IMR-90 (cell line): ENCODE measurements at places on chromosomes 2 and 18. TPM values are rescaled to one million over a fixed set of nuclear protein-coding genes. Genes with fewer than 3 reads are reported as not detected.

The NUP35 gene
- 10.6 and 10.9 TPM in 2 replicates for polyA plus RNA-seq

The ANKRD30B gene
- not detected in 2 replicates for polyA plus RNA-seq

The SLC16A14 gene
- polyA plus RNA-seq = 0.49 and 0.79 TPM in 2 replicates

DNA sequence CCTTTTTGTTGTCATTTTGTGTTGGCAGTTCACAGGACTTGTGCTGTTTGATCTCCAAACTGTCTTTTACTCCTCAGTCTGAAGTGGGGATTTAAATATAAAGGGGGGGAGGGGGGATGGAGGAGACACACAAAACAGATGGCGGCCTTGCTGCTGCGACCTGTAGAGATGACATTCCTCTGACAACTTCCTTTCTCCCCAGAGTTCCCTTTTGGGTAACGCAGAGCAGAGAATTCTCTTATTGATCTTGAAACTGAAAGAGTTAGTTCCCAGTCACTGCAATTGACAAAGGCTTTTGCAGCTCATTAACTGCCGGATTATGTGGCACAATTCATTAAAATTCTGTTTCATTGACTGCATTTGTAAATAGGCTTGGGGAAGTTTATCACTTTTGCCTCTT lies 279.3 kb downstream of the TSN start:
- no peaks in the 10 kb centered on the region for H3K4me1 ChIP-seq
- H3K36me3 ChIP-seq = no peaks in the 10 kb centered on the region
- DNase-seq = no peak
- H3K4me3 ChIP-seq = no peak overlapping the region
- H3K27me3 ChIP-seq = no peaks in the 10 kb centered on the region

DNA sequence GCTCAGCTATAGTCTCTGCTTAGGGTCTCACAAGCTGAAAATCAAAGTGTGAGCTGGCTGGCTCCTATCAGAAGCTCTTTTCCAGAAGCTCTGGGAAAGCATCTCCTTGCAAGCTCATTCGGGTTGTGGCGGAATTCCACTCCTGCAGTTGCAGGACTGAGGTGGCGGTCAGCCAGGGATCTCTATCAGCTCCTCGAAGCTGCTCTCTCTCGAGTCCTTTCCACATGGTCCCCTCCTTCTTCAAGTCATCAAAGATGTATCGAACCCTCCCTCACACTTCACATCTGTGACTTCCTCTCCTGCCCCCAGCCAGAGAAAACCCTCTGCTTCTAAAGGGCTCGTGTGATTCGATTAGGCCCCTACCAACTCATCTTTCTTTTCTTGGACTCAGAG lies 141.7 kb downstream of the ZFP36L2 start:
- no peak overlapping the region for H3K4me3 ChIP-seq
- no peaks in the 10 kb centered on the region for H3K27me3 ChIP-seq
- H3K36me3 ChIP-seq = no peaks in the 10 kb centered on the region
- peak overlapping the region; percentile 93 for H3K27ac ChIP-seq

The C2orf92 gene
- 2.0 and 2.5 TPM in 2 replicates for polyA plus RNA-seq

- no peak overlapping the region for H3K27ac ChIP-seq
- no peak for DNase-seq
- no peak overlapping the region for H3K4me3 ChIP-seq
- H3K36me3 ChIP-seq = peaks cover 18% of the 10 kb centered on the region
Measured at GRCh38 chr2:96625571-96626552, 12.2 kb downstream of the KANSL3 start.

The FECH gene
- polyA plus RNA-seq = 32.3 and 35.3 TPM in 2 replicates

DNA sequence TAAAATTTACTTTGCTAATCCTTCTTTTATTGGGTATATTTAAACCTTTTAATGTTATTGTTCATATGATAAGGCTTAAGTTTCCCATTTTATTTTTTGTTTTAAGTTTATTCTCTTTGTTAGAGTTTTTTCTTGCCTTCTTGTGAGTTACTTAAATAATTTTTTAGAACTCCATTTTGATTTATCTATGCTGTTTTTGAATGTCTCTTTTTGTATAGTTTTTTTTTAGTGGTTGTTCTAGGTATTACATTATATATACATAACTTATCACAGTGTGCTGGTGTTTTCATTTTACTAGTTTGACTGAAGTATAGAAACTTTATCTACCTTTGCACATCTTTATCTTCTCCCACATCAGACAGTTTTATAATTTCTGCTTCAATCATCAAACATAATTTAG lies 49.4 kb upstream of the TGFA start:
- H3K4me1 ChIP-seq = no peaks in the 10 kb centered on the region
- DNase-seq = no peak
- no peak overlapping the region for H3K4me3 ChIP-seq

DNA sequence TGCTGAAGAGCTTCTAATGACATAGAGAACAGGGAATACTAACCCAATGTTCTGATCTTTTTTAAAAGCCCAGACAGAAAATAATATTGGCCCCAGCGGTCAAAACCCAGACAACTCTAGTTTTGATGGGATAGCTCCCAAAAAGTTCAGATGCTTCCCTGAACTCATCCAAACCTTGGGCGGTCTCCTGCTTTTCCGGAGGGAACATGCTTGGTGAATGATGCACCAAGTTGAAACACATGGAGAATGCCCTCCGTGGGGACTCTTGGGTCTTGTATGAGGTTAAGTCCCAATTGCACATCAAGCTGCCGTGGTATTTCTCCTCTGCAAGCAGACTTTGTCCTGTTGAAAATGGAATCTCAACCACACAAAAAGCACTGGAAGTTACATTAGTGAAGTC lies 120.7 kb upstream of the CTAGE1 start:
- no peak overlapping the region for H3K4me3 ChIP-seq
- peaks cover 7% of the 10 kb centered on the region for H3K4me1 ChIP-seq
- DNase-seq = no peak
- no peak overlapping the region for H3K27ac ChIP-seq
- H3K36me3 ChIP-seq = no peaks in the 10 kb centered on the region

The HOXD13 gene
- polyA plus RNA-seq = not detected in 2 replicates

GRCh38 chr18:10514082-10514481 lies 11.7 kb upstream of the NAPG start:
- H3K27ac ChIP-seq = no peak overlapping the region
- peaks cover 17% of the 10 kb centered on the region for H3K27me3 ChIP-seq
- H3K4me3 ChIP-seq = no peak overlapping the region
- H3K36me3 ChIP-seq = no peaks in the 10 kb centered on the region

DNA sequence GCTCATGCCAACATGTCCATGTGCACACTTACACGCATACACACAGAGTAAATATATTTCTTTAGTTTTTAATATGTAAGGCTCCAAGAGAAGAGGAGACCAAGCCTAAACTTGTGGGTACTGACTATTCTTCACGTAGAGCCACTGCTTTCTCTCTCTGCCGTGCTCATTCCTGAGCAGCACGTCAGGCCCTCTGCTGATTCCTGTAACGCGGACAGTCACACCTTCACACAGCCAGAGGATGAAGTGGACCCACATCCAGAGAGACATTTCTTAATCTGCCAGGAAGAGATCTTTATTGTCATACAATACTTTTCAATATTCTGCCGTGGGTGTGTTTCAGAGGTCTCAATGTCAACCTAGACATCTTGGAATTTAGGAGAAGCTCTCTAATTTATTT lies 560.7 kb downstream of the STK39 start:
- no peak overlapping the region for H3K27ac ChIP-seq
- H3K4me1 ChIP-seq = no peaks in the 10 kb centered on the region
- H3K4me3 ChIP-seq = no peak overlapping the region
- H3K27me3 ChIP-seq = no peaks in the 10 kb centered on the region

DNA sequence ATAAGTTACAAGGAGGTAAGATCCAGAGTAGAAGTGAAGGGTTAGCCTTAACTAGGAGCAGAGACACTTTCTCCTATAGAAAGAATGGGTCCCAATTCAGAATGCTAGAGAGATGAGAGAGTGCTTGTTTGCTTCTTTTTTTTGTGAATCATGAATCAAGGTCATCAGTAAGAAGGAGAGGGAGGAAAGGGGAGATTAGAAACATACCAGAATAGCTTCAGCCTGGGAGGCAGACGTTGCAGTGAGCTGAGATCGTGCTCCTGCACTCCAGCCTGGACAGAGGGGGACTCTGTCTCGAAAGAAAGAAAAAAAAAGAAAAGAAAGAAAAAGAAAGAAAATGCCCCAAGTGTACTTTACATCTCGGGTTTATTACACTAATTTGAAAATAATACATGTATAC lies 55.8 kb upstream of the SLC35F5 start:
- no peaks in the 10 kb centered on the region for H3K36me3 ChIP-seq
- H3K27ac ChIP-seq = no peak overlapping the region

DNA sequence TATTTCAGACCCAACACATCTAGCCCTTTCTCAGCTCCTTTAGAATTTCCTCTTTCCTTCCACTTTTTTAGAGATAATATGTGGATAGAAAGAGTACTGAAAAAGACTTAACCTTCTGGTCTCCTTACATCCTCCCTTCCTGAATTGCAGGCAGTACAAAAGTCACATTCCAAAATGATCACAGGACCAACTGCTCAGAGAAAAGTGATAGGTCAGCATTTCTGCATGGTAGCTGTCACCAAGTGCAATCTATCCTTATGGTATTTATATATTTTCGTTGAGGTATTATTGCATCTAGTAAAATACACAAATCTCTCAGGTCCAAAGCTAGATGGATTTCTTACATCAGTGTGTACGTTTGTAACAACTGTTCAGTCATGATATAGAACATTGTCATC lies 427.5 kb downstream of the LPIN1 start:
- H3K4me3 ChIP-seq = no peak overlapping the region
- H3K4me1 ChIP-seq = peaks cover 26% of the 10 kb centered on the region
- no peaks in the 10 kb centered on the region for H3K27me3 ChIP-seq
- no peak overlapping the region for H3K27ac ChIP-seq
- no peak for DNase-seq
- H3K36me3 ChIP-seq = no peaks in the 10 kb centered on the region

GRCh38 chr2:30239308-30239985 lies 8.1 kb downstream of the LBH start:
- peaks cover 83% of the 10 kb centered on the region for H3K36me3 ChIP-seq
- peaks cover 51% of the 10 kb centered on the region for H3K4me1 ChIP-seq
- peak; percentile 67 for DNase-seq
- no peaks in the 10 kb centered on the region for H3K27me3 ChIP-seq
- H3K27ac ChIP-seq = peak overlapping the region; percentile 63; the same call in 1 of the 2 replicates

DNA sequence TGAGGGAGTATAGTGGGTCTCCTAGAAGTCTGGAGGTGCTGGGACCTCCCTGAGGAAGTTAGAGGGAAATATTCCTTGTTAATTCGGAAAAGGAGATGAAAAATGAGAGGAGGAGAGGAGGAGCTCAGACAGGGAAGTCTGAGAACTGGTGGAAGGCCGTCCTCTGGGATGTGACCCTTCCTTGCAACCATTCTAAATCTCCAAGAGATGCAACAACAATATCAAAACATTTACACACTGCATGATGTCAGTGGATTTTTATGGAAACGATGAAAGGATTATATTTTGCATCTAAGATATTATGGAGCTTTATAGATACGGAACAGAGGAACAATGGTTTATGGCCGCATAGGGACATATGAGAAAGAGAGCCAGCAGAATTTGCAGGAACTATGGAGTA lies 49.8 kb upstream of the COBLL1 start:
- H3K4me1 ChIP-seq = no peaks in the 10 kb centered on the region
- H3K27ac ChIP-seq = no peak overlapping the region
- no peaks in the 10 kb centered on the region for H3K36me3 ChIP-seq
- DNase-seq = no peak

- H3K4me1 ChIP-seq = peaks cover 6% of the 10 kb centered on the region
- H3K27me3 ChIP-seq = no peaks in the 10 kb centered on the region
- no peak for DNase-seq
- H3K27ac ChIP-seq = no peak overlapping the region
- no peak overlapping the region for H3K4me3 ChIP-seq
Measured at GRCh38 chr2:100936070-100936741, 65.9 kb upstream of the RPL31 start.

DNA sequence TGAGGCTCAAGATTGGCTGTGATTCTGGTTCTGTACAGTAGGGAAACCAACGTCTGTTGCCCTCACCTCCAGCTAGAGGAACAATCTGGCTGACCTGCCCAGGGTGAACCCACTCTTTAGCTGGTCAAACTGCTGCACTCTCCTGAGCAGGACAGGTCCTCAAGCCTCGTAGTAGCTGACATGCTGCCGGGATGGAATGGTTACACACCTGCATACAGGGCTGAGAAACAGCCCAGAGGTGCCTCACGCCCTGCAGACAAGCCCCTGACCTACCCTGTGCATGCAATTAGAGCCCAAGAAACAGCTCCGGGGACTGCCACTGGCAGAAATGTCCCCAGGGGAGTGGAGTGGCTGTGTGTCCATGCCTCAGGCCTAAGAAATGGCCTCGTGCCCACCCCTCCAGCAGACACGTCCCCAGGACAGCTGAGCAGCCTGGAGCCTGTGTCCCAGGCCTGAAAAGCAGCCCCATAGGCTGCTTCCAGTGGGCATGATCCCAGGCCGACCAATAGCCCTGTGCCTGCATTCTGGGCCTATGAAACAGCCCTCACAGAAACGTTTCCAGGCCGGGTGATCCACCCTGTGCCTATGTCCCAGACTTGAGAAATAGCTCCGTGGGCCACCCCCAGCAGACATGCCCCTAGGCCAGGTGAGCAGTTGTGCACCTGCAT lies 25.4 kb downstream of the BOLL start:
- no peaks in the 10 kb centered on the region for H3K27me3 ChIP-seq
- H3K36me3 ChIP-seq = no peaks in the 10 kb centered on the region
- H3K27ac ChIP-seq = no peak overlapping the region
- H3K4me1 ChIP-seq = no peaks in the 10 kb centered on the region

- peak overlapping the region; percentile 17; the same call in 1 of the 2 replicates for H3K27ac ChIP-seq
- peaks cover 24% of the 10 kb centered on the region for H3K36me3 ChIP-seq
- H3K27me3 ChIP-seq = no peaks in the 10 kb centered on the region
- DNase-seq = peak; percentile 37
Measured at GRCh38 chr18:3251963-3252277, 4.3 kb downstream of the MYL12A start.

DNA sequence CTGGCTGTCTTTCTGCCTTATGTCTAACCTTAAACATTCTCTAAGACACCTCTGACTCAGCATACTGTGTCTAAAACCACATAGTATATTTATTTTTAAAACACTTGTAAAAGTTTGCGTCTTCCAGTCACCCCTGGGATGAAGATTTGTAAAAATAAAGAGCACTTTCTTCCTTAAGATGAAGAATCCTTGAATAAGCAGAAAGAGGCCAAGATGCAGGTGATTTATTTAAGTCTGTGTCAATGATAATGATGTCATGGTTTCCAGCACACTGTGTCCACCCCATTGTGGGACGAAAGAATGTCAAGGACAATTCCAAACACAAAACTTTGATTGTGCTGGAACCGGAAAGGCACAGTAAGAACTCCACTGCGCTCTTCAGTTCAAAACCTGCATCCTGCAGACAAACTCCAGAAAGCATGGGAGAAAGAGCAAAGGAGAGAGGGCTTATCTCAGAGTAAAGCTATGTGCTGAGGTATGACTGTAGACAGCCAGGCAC lies 92.9 kb downstream of the ZEB2 start:
- H3K4me3 ChIP-seq = no peak overlapping the region
- H3K4me1 ChIP-seq = peaks cover 10% of the 10 kb centered on the region
- peaks cover 11% of the 10 kb centered on the region for H3K36me3 ChIP-seq

DNA sequence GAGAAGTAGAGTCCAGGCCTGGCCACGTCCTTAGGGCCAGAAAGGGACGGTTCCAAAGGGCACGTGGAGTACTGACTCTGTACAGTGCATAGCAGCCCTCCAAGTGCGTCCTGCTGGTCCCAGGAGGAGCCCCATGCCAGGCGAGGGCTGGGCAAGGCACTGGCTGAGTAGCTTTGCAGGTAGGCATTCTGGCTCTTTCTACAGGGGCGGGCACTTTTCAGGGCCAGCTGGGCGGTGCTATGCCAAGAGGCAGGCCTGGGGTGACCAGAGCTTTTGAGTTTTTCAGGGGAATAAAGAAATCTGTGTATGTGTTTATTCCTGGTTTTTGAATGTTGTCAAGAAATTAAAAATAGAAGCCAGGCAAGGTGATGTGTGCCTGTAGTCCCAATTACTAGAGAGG lies 15.4 kb upstream of the GLI2 start:
- peaks cover 13% of the 10 kb centered on the region for H3K4me1 ChIP-seq
- DNase-seq = no peak
- H3K4me3 ChIP-seq = no peak overlapping the region
- H3K27ac ChIP-seq = no peak overlapping the region

The ARHGEF33 gene
- polyA plus RNA-seq = 0.20 and 0.21 TPM in 2 replicates
